Progenitor cell of endocrine pancreas (in vitro differentiated cells): ENCODE measurements at places on chromosomes 5 and 9.

DNA sequence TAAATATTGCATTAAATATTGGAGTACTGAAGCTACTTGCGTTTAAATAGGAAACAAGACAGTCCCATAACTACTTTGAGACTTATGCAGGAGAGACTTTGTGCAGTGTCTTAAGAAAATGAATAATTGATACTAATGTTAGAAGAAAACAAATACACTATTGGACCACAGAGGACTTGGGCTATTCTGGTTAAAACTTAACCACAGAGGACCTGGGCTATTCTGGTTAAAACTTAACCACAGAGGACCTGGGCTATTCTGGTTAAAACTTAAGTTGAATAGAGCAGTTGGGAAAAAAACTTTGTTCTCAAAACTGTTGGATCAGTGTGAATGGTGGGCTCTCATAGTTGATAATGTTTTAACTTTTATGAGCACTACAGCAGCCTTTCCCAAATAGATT is 141.7 kb downstream of the WDR70 start:
- DNase-seq = no peak

GRCh38 chr5:127373858-127374491 is 83.4 kb downstream of the MEGF10 start:
- DNase-seq = no peak

DNA sequence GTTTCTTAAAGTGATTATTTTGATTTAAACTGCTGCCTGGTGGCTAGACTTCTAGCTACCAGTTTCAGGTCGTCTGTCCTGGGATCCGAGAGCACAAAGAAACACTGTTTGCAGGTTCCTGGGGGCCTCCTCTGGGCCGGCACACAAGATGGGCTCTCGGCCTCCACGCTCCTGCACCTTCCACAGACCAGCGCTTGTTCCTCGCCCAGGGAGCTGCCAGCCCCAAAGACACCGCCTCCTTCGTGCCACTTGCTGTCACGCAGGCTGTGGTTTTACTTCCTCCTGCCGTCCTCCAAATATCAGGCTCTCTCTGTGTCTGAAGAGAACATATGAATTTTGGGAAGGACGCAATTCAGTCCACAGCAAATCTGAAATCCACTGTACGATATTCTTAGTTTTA is 105.8 kb downstream of the ROR2 start:
- no peak for DNase-seq

GRCh38 chr5:66653325-66653724 is 57.1 kb downstream of the MAST4 start:
- DNase-seq = no peak

DNA sequence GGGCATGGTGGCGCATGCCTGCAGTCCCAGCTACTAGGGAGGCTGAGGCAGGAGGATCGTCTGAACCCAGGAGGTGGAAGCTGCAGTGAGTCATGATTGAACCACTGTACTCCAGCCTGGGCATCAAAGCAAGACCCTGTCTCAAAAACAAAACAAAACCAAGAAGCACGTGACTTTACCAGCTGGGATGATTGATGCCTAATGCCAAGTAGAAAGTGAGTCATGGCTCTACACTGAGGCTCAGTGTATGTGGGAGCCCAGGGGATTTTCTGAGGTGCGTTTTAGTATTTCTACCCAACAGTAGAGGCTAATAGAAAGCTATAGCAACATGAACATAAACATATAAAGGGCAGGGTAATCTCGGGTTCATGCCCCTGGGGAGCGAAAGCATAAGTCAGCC is 13.9 kb upstream of the BRD3OS start:
- no peak for DNase-seq

- DNase-seq = no peak
These were observed 5.5 kb upstream of the TNIP1 start for GRCh38 chr5:151086192-151086869.

- DNase-seq = no peak
These were observed 528.2 kb upstream of the DAP start for GRCh38 chr5:11289208-11289607.

GRCh38 chr9:99820685-99821395 is 845 bp upstream of the NR4A3 start:
- DNase-seq = no peak
